Activated CD4-positive, alpha-beta T cell treated with anti-CD3 and anti-CD28 coated beads for 4 hours (primary cell): ENCODE measurements at places on chromosomes 2 and 18.

DNA sequence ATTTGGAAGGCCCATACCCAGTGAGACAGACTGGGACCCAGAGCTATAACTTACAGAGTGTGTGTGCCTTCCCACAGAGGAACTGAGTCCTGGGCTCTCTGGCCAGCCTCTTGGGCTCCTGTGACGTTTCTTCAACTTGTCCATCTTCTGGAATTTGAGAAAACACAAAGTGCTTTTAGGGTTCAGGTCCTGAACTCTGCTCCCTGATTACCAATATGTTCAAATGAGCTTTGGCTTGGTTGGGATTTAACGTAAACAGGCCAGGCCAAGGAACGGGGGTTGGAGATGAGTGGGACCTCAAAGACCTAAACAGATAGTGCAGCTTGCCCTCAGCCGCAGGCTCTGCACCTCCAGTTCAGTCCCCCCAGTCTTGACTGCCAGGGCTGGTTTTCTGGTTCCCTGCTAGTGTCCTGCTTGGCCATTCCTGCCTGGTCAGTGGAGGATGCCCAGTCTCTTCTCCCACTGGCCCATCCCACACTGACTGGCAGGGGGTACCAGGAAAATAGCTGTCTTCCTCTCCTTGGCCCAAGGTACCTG, 44.9 kb downstream of the TMEM17 start:
- no peak for DNase-seq

- DNase-seq: no peak
These were observed 324.6 kb downstream of the DYSF start for GRCh38 chr2:71777946-71778345.

GRCh38 chr2:23548143-23548769, 163.3 kb downstream of the KLHL29 start:
- no peak for DNase-seq

DNA sequence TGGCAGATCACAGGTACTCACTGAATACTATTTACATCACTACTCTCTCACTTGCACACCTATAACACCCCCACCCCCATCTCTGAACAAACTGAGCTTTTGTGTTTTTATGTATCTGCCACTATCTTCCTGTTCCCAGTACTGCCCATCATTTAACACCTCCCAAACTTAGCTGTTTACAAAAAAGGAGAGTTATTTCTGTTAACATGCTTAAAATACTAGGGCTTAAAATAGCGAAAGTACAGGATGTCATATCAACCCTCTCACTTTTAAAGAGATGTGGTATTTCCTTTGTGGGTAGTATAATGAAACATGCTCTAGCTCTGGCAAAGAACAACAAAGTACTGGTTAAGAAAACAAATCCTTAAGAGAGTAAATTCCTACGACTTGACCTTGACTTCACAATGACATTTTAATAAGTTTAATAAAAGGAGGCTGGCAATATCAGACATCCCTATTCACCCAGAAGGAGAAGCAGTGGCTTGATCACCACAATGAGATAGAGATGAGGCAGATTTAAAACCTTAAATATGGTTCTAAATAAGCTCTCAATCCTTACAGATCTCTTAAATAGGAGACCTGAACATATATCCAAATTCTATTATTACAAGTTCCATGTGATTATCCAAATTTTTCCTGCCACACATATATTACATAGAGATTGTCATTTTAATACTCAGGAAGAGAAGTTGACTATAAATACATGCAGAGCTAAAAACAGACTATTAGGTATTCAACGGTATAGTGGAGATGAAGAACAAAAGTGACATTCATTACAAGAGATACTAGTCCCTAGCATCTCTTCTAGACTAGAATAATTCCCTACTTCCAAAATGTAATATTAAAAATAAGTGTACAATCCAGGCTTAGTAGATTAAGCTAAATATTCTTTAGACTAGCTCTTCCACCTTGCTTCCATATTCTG, 36.9 kb downstream of the TRAK2 start:
- DNase-seq: no peak

DNA sequence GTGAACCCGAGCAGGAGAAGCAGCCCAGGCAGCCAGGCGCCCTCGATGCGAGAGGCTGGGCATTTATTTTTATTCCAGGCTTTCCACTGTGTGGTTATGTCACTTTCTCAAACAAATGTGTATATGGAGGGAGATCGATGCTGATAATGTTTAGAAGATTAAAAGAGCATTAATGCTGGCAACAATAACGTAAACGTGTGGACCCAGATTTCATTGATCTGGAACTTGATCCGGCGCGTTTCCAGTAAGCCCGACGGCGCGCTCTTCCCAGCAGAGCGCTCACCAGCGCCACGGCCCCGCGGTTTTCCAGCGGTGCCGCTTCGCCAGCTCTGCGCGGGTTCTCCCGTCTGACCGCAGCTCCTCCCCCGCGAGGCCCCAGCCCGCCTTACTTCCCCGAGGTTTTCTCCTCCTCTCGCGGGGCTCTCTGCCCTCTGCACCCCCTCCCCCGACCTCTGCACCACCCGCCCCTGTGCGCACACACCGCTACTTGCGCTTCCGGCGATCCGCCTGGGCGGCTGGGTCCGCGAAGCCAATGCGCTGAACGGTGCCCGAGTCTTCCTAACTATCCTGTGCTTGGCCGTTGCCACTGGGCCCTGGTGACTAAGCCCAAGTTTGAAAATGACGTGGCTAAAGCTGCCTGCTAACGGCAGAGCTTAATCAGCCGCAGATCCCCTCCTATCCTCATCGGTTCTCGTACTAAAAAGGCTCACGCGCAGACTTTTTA, 6.1 kb downstream of the ONECUT2 start:
- no peak for DNase-seq

GRCh38 chr2:55838653-55839052, 84.9 kb downstream of the EFEMP1 start:
- no peak for DNase-seq

DNA sequence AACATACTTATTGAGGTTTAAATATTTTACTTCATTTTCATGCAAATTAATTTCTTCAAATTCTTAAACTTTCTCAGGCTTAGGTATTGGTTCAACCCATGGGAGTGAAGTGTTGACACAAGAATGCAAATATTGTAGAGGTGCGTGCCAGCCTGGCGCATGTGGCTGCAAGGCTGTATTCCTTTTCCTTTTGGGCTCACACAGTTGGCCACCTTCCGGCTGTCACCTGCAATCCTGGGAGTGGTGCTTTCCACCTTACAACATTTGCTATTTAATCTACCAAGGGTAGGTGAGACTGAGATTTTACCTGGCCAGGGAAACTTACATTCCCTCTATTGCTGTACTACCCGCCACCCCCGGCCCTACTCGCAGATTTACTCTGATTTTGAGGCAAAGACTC, 141.1 kb downstream of the DCC start:
- DNase-seq: no peak

GRCh38 chr2:45014016-45014702, 4.9 kb upstream of the SIX2 start:
- no peak for DNase-seq

DNA sequence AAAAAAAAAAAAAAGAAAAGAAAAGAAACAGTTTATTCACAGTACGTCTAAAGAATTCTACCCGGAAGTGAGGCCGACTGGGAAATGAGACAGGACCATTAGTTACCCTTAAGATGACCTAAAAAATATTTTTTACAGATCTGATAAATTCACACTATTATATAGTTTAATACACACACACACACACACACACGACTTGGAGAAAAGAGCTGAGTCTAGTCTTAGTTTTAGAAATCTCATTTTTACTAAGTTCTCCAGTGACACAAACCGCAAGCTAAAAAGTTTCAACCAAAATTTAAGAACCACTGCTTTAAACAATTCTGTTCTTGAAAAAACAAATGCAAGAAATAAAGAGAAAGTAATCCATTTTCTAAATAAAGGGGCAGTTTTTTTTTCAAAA, 27.1 kb downstream of the ST3GAL5 start:
- no peak for DNase-seq

GRCh38 chr18:54712306-54712705, 116.0 kb upstream of the RAB27B start:
- no peak for DNase-seq
